ENCODE measurements at places on chromosomes 2 and 18.

GRCh38 chr2:222353993-222354392 is 55.2 kb upstream of the PAX3 start:
- no peak for DNase-seq

- no peak for DNase-seq
These were observed 80.3 kb downstream of the CDCA7 start for GRCh38 chr2:173434762-173435569.

DNA sequence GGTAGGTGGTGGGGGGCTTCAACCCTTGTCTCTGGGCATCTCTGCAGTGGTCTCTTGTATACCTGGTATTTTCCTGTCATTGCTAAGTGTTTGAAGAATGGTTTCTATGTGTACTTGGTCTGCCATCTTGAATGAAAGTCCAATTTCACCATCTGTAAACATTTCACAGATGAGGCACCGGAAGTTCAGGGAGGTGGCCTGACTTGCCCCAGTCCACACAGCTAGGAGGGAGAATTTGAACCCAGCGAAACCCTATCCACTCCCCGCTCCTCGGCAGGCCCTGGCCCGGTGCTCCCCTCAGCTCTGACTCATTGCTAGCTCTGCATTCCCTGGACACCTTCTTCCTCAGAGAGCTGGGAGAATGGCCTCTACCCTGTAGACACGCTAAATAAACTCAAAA is 30.5 kb downstream of the ZAP70 start:
- no peak for DNase-seq

GRCh38 chr18:75207310-75208154 is 1.4 kb downstream of the PTGR3 start:
- DNase-seq: peak; percentile 73

GRCh38 chr2:197081294-197081693 is 154.8 kb upstream of the PGAP1 start:
- no peak for DNase-seq
